Fibroblast of lung (primary cell): ENCODE measurements at places on chromosomes 2 and 18. TPM values are rescaled to one million over a fixed set of nuclear protein-coding genes. Genes with fewer than 3 reads are reported as not detected.

DNA sequence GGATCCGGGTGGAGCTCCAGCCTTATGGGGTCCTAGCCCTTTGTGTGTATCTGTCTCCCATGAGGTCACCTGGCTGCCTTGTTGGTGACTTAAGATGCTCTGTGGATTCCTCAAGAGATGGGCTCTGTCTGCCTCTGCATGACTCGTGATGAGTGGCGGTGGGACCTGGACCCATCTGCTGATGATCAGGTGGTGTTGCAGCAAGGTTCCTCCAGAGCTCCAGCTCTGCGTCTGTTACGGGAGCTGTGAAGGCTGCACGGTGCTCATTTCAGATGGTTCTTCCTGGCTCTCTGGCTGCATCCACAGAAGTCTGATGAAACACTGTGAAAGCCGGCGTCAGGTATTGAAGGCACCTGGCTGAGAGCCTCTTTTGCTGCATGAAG is 2.4 kb downstream of the AGAP1 start:
- H3K4me3 ChIP-seq, result peak overlapping the region; percentile 71
- H3K27ac ChIP-seq, result no peak overlapping the region
- H3K4me1 ChIP-seq, result peaks cover 16% of the 10 kb centered on the region
- no peak for DNase-seq
- H3K27me3 ChIP-seq, result no peaks in the 10 kb centered on the region
- H3K36me3 ChIP-seq, result no peaks in the 10 kb centered on the region

- H3K27ac ChIP-seq, result no peak overlapping the region
- H3K36me3 ChIP-seq, result no peaks in the 10 kb centered on the region
- DNase-seq, result no peak
- H3K4me3 ChIP-seq, result no peak overlapping the region
- peaks cover 3% of the 10 kb centered on the region for H3K27me3 ChIP-seq
Measured at GRCh38 chr2:120463527-120463926, 117.6 kb downstream of the INHBB start.

DNA sequence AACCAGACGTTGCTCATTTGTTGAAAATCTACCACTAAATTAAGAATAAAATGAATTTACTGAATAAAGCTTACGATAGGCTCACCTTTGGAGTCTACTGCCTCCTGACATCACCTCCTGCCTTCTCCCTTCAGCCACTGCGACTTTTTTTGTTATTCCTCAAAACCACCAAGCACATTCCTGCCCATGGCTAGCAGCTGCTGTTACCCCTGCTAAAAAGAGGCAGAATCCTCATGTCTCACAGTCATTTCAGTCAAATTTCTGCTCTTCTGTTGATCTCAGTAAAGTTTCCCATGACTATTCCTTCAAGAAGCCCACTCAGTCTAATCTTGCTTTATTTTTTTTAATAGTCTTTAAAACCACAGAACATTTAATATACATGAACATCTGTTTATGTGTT is 40.8 kb upstream of the ANKRD62 start:
- H3K4me1 ChIP-seq, result peaks cover 6% of the 10 kb centered on the region
- no peak overlapping the region for H3K27ac ChIP-seq
- DNase-seq, result no peak
- H3K4me3 ChIP-seq, result no peak overlapping the region
- no peaks in the 10 kb centered on the region for H3K36me3 ChIP-seq

DNA sequence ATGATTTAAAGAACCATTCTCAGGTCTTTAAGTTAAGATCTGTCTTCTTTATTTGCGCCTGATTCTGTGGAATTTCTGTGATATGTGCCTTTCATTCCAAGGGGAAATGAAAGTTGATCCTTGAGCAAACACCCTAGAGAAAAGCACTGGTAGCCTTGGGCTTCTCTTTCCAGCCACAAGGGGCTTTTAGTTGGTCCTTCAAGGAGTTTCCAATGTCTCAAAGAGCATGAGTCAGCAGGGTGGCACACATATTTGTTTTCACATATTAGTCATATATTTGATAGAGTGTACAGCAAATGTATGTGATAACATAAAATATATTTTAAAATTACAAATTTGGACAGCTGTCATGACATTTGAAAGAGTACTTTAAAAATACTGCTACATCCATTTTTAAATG is 339.5 kb downstream of the TXNL1 start:
- no peaks in the 10 kb centered on the region for H3K36me3 ChIP-seq
- H3K4me1 ChIP-seq, result no peaks in the 10 kb centered on the region
- H3K27me3 ChIP-seq, result no peaks in the 10 kb centered on the region

SYT4 gene
- not detected in 2 replicates for total RNA-seq

DNA sequence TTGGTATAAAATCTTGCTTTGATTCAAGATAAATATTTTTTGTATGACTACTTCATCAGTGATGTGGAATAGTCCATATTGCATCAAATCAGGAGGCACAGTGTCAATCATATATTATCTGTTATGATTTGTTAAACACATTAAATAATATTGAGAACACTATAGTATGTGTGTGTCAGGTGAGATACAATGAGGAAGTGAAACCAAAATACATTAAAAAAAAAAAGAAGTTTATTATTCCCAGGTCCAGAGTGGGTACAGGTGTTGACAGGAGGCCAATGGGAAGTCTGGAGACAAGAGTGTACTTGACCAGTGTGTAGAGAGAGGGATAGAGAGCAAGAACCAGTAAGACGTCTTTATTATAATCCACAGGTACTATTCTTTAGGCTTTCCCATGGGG is 292.6 kb downstream of the FSIP2 start:
- H3K4me1 ChIP-seq, result no peaks in the 10 kb centered on the region
- no peaks in the 10 kb centered on the region for H3K36me3 ChIP-seq

DNA sequence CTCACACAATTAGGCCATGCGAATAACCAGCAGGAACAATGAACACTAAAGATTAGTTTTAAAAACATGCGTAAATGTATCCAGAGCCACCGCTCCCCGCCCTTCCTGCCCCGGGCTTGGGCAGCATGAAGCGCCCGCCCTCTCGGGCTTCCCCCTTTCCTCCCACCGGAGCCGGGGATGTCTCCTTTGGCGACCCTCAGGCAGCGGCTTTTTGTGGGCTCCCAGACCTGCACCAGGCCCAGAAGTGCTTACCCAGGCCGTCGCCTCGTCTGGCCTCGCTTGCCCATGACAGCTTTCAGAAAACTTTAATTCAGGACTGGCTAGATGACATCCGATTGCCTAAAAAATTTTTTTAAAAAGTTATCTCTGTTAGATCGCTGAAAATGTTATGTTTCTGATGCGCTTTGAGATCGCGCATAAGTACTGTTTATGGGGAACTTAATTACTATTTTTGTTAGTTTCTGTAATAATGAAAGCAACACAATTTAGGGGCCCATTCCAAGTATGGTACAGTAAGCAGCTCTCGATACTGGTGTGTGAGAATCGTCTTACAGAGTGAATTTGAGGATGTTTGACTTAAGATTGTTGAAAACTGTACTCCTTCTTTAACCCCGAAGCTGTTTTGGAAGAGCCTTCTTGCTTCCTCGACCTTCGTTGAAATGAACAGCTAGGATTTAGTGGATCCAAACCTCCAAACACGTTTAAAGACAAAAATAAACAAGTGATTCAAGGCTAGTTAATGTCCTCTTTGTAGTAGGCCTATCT is 1.1 kb downstream of the MAP3K20 start:
- DNase-seq, result peak; percentile 54
- H3K4me3 ChIP-seq, result peak overlapping the region; percentile 83
- peaks cover 20% of the 10 kb centered on the region for H3K4me1 ChIP-seq
- H3K27me3 ChIP-seq, result no peaks in the 10 kb centered on the region
- peak overlapping the region; percentile 97 for H3K27ac ChIP-seq

RTP5 gene
- total RNA-seq, result not detected in 2 replicates

DNA sequence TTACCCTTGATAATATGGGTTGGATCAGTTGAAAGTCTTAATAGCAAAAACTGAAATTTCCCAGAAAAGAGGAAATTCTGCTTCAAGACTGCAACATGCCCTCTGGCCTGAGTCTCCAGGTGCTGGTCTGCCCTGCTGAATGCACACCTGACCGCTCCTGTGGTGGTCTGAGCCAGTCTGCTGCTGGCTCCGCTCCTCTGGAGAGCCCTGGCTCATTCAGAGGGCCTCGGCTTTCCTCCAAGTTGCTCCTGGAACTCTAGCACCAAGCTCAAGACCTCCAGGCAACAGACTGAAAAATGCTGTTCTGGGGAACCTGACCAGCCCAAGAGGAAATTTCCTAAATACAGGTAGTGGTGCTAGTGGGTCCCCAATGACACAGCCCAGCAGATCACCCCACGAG is 64.8 kb downstream of the DIPK1C start:
- no peak for DNase-seq
- peaks cover 7% of the 10 kb centered on the region for H3K27me3 ChIP-seq
- no peaks in the 10 kb centered on the region for H3K36me3 ChIP-seq
- H3K27ac ChIP-seq, result no peak overlapping the region
- H3K4me3 ChIP-seq, result no peak overlapping the region
- no peaks in the 10 kb centered on the region for H3K4me1 ChIP-seq

ANKRD62 gene
- total RNA-seq, result not detected in 2 replicates

DNA sequence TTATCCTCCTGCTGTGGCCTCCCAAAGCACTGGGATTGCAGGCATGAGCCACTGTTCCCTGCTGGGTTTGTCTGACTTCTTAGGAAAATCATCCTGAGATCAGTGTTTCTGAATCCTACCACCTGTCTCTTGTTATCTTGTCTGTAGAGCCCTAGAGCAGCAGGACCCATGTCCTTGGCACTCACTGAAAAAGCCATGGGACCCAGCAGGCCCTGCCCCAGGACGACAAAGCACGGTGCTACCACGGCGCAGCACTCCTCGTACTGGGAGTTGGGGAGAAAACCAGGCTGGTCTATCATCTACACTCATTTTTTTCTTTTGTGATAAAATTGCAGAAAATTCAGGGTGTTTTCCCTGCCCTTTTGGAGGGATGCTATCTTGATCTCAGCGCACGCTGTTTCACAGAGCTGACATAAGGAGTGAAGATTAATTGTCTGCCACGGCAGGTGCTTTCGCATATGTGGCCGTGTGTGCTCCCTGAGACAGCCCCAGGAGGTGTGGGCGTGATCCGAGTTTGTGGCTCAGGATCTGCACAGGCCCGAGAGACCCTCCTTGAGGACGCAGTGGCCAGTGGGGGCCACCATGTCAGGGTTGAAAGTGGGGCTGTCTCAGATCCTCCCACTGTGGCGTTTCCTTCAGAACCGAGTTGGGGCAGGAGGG is 179.1 kb downstream of the LDLRAD4 start:
- no peaks in the 10 kb centered on the region for H3K27me3 ChIP-seq
- H3K4me3 ChIP-seq, result no peak overlapping the region
- no peak overlapping the region for H3K27ac ChIP-seq
- no peaks in the 10 kb centered on the region for H3K4me1 ChIP-seq
- no peaks in the 10 kb centered on the region for H3K36me3 ChIP-seq

DNA sequence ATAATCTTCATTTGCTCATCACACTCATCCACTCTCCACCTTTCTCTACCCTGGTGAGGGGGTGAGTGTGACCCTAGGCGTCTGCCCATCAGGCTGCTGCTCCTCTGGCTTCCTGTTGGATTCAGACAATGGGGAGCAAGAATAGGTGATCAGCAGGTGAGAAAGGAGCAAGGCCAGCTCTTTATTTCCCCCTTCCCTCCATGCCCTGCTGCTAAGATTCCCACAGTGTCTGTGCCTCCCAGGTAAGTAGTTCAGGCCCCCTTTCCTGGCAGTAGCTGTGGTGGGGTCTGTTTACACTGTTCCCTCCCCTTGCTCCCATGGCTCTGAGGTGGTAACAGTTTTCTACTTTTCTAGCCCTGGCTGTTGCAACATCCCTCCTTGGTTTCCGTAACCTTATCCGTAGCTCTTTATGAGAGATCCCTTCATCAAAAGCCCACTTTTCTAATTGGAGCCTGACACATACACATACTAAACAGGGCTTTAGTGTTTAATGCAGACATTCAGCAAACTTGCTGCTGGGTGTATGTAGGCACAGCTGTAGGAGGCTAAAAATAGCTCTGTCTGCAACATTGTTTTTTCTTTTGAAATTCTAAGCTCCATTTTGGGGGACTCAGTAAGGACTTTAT is 27.5 kb downstream of the MAP2 start:
- H3K4me3 ChIP-seq, result no peak overlapping the region
- no peaks in the 10 kb centered on the region for H3K4me1 ChIP-seq
- no peaks in the 10 kb centered on the region for H3K36me3 ChIP-seq
- no peak overlapping the region for H3K27ac ChIP-seq

ANKRD30B gene
- total RNA-seq, result under 0.01 and 0.33 TPM in 2 replicates

SEC11C gene
- 14.4 and 16.3 TPM in 2 replicates for total RNA-seq

IKZF2 gene
- 8.2 and 17.2 TPM in 2 replicates for total RNA-seq

GRCh38 chr2:207474863-207475485 is 54.8 kb upstream of the CREB1 start:
- no peaks in the 10 kb centered on the region for H3K36me3 ChIP-seq
- no peak overlapping the region for H3K4me3 ChIP-seq
- H3K27ac ChIP-seq, result no peak overlapping the region
- peak; percentile 78 for DNase-seq
- no peaks in the 10 kb centered on the region for H3K27me3 ChIP-seq

DNA sequence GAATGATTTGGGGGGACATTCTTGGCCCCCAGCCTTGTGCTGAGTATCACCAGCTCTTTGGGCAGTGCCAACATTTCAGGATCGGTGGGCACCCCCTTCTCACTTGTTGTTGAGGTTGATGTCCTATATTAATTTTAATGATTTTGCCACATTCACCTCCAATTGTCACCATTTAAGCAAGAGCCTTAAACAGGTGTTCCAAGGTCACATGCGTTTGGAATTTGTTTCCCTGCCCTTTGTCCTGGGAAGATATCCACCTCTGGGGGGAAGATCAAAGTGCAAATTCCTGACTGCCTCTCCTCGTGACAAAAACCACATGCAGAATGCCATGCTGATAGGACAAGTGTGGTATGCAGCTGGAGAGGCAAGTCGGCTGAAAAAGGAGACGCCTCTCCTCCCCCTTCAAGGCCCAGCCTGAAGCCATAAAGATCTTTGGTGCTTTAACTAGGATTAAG is 72.5 kb upstream of the ID2 start:
- DNase-seq, result no peak
- H3K27ac ChIP-seq, result no peak overlapping the region
- peaks cover under 1% of the 10 kb centered on the region for H3K27me3 ChIP-seq
- peaks cover 4% of the 10 kb centered on the region for H3K4me1 ChIP-seq
- H3K4me3 ChIP-seq, result no peak overlapping the region

DNA sequence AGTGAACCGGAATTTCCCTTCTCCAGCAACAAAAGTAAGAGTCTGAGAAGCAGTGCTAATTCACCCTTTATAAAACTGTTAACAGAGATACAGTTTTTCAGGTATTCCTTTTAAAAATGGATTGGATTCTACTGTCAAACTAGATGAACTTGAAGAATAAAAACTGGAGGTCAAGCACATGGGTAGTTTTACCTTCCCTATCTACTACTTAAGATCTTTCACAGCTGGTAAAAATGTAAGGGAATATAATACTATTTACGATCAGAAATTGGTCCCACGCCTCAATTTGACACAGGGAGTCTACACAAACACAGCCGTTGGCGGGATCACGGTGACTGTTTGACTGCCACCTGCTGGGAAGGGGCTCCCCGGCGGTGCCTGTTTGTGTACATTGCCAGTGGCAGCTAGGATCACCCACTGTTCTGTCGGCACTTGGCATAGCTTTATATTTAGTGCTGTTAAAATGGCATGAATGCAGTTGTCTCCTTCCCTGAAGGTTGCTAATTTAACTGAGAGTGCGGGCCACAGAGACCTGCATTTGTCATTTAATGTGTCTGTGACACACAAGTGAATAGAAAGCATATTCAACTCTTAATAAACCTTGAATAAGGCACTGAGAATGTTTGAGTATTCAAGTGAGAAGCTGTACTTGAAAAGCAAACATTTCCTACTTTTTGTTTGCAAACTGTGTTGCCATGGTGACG is 59.5 kb downstream of the ABCG8 start:
- peak overlapping the region; percentile 23 for H3K27ac ChIP-seq
- H3K27me3 ChIP-seq, result no peaks in the 10 kb centered on the region
- H3K36me3 ChIP-seq, result peaks cover 5% of the 10 kb centered on the region
- no peaks in the 10 kb centered on the region for H3K4me1 ChIP-seq
- no peak overlapping the region for H3K4me3 ChIP-seq

IL1RN gene
- total RNA-seq, result not detected in 2 replicates

HOXD3 gene
- total RNA-seq, result not detected in 2 replicates
